ENCODE measurements at places on chromosomes 2 and 18.

GRCh38 chr18:43420950-43421349 lies 143.7 kb upstream of the SYT4 start:
- DNase-seq: no peak

DNA sequence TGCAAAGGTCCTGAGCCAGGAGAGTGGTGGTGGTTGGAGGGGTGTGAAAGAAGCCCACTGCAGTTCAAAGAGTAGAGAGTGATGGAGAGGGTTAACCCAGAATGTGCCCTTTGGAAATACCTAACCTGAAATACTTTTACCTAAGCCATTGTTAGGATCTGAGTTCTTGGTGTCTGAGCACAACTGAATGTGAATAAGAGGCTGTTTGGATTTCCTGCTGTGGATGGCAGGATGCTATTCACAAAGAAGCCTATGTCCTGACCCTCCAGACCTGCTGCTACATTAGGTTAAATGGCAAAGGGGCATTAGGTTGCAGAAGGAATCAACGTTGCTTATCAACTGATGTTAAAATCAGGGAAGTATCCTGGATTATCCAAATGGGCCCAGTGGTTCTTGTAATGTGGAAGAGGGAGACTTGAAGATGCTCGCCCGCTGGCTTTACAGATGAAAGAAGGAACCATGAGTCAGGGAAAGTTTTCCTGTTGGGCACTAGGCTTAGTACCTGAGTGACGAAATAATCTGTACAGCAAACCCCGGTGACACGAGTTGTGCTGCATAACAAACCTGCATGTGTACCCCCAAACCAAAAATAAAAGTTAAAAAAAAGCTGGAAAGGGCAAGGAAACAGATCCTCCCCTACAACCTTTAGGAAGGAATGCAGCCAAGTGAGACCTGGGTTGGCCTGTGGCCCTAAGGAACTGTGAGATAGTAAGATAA lies 27.2 kb downstream of the ITGA6 start:
- no peak for DNase-seq

- no peak for DNase-seq
Observed at GRCh38 chr2:203993560-203993959, 57.0 kb downstream of the ICOS start.

DNA sequence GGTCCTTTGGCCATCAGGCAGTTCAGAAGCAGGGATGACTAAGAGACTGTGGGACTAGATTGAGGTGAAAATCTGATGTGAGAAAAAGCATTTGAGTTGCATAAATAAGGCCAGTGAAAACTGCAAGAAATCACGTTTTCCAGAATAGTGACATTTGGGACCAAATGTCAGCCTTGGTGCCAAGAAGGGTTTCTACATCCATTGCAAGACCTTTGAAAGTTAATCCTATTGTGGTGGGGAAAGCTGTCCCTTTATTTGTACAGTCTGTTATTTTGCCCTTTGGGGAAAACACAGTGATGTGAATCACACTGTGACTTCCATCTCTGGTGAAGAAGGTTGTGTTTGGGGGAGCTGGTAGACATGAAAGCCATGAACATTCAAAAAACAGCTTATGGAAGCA lies 153.5 kb upstream of the SIX2 start:
- no peak for DNase-seq

GRCh38 chr2:212626371-212626918 lies 87.8 kb upstream of the ERBB4 start:
- no peak for DNase-seq

DNA sequence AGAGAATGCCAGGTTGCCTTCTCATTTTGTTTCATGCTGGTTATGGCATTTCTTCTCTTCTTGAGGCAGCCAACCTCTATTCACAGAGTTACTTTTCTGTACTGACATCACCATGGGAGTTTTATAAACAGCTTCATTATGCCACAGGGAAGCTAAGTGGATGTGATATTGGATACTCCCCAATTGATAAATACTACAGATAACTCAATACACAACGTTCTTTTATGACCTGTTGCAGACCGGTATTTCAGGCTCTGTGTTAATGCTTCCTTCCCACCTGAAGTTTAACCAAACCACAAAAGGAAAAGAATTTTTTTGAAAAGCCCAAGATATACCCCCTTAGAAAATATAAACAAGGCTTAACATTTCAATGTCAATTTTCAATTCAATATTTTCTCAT lies 258.3 kb upstream of the SOX11 start:
- DNase-seq: no peak

- DNase-seq: peak; percentile 84
Observed at GRCh38 chr2:137220438-137220993, 455.2 kb downstream of the THSD7B start.

GRCh38 chr18:22509423-22509822 lies 91.7 kb upstream of the CTAGE1 start:
- no peak for DNase-seq

DNA sequence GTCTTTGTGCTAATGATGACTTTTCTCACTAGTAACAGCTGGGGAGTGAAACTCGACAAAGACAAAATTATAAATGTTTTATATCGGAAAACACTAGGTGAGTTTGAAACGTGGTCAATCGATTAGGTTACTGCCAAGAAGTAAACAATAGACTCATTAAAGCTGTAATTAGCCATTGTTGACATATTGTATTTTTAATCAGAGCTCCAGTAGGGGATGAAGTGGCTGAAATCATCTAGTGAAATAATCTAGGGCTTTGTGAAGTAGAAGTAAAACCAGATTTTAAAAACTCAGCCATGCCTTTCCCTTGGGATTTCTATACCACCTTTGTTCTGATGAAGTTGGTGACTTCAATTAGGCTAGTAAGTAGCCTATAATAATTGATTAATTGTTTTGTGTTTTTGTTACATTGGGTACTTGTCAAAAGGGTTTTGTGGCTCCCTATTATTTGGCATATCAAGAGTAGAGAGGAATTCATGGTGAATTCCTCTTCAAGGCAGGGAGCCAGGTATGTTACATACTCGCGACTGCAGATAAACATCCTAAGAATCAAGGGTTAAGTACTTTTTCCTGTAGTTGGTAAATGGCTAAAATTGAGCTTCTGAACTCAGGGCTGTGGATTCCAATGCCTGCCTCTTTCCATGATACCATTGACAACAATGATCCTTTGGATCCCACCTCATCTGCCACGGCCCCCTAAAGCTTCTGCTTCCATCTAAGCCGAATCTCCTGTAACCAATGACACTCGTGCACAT lies 31.6 kb downstream of the RAB27B start:
- no peak for DNase-seq

DNA sequence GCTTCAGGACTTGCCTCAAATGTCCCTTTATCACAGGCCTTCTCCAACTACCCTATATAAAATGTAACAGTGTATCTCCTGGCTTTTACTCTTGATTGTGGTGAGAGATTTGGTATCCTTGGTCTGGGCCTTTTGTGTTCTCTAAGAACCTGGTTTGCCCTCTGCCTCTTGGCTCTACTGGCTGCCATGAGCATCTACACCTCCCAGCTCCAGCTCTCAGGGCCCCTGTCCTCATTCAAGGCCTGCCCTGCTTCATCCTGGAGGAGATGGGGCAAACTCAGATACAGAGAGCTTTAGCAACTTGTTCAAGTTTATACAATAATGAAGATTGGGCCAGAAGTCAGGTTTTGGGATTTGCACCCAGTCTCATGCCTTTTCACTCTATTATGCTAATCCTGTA lies 45.0 kb downstream of the QPCT start:
- DNase-seq: no peak
